CD4-positive, alpha-beta T cell treated with Interleukin-1 beta for 1 hour (primary cell): ENCODE measurements at places on chromosomes 6 and 20.

GRCh38 chr6:134888316-134888715, 61.6 kb downstream of the ALDH8A1 start:
- no peak for DNase-seq

GRCh38 chr6:26280407-26280806, 84.6 kb upstream of the BTN3A2 start:
- DNase-seq = no peak

GRCh38 chr20:45470262-45470931, 844 bp downstream of the WFDC2 start:
- no peak for DNase-seq

DNA sequence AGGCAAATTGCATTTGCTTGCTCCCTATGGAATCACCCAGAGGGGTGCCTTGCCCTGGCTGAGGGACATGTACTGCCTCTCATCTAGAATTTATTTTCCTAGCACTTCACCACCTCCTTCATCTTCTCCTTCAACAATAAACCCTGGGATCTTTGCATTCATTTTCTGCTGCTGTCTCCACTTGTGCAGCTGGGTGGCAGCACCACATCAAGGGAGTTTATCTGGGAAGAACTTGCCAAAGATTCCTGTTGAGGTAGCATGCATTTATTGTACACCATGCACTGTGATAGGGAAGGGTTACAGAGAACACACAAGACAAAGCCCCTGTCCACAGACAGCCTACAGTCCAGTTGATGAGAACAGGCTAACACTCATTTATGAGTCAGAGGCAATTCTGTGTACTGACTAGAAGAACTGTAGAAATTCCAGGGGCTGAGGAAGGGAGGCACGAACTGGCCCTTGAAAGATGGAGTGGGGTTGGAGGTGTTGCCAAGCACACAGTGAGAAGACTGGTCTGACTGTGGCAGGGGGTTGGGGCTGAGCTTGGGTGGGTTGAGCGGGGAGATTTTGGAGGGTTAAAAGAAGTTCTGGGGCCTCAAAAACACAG, 17.5 kb downstream of the C20orf173 start:
- DNase-seq = no peak

DNA sequence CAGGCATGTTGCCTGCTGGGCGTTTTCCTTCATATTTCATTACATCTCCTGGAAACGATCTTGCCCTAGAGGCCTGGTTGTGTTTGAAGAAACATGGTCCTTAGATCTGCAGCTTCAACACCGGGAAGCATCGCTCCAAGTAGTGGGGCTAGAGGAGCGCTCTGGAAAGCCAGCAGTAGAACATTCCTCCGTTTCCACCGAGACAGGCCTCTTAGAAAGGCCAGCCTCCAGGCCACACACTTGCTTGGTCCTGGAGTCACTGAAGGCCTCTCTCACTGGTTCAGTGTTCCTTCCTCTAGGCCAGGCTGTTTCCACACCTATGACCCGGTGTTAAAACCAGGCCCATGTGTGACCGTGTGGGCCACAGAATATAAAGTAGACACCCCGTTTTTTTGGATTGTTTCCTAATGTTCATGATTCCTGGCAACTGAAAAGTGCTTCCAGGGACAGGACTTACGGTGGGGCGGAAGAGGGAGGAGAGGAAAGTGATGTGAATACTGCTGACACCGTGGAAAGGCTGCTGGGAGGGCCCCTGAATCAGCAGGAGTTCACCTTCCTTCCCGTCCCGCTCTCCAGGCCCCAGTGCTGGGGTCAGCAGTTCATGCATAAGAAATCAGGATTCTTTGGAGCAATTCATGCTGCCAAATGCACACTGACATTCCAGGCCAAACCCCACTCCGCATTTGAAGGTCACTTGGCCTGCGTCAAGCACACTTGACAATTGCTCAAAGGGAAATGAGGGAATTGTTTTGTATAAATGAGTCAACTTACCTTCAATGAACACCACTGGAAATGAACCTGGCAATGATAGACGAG, 83.8 kb downstream of the IYD start:
- DNase-seq = no peak

- no peak for DNase-seq
These were observed 299.1 kb upstream of the PRDM1 start for GRCh38 chr6:105786890-105787655.

DNA sequence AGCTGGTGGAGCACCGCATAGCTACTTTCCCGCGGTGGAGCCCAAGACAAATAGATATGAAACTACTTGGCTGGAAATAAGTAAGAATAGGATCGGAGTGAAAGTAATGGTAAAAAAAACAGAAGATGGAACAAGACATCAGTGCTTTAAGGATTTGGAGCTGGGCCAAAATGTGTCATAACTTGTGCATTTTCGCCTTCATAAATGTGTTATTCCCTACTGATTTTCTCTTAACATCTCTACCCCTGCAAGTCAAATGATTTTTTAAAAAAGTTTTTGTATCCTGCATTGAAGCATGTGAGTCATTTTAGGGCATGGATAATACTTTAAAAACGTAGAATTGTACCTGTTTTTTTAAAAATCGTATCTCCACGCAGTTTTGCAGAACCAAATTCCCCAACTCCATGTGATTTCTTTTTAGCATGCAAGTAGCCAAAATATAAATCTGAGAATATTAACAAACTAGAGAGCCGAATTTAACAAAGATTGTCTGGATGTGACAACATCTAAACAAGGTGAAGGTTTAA, 882 bp upstream of the FAM184A start:
- DNase-seq = no peak

- DNase-seq = no peak
These were observed 63.7 kb downstream of the RBL1 start for GRCh38 chr20:37032077-37032476.

- no peak for DNase-seq
These were observed 20.7 kb upstream of the HEY2 start for GRCh38 chr6:125728739-125729138.

DNA sequence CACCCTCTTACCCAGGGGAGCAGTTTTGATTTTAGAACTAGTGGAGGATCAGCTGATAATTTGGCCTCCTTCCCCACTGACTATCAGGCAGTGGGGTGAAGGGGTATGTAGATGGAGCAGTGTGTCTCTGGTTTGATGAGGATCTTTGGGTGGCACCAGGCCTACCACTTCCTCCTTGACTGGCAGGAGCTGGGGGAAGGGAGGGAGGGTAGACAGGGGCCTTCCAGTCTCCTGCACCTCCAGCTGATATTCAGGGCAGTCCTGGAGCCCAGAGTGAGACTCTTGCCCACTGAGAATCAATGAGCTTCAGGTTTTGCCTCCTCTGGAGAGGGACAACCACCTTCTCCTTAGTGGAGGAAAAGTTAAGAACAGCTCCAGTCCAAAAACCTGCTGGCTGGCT, 3.2 kb downstream of the DEF6 start:
- peak; percentile 65 for DNase-seq

GRCh38 chr6:148653138-148653776, 93.6 kb upstream of the UST start:
- DNase-seq = no peak

DNA sequence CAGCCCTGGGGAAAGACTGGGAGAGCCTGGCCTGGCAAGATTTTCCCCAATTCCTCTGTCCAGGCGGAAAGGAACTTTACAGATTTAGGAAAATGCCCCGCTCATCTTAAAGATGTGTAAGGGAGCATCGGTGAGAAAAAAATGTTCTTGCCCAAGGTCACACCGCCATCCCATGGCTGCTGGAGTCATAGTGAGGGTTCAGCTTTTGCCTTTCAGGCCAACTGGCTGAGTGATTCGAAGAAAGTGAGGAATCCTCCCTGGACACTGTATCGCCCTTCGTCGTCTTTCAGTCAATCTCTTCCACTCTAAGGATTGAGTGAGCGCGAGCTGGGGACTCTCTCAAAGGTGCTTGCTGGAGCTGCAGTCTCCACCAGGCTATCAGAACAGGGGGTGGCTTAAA, 1.4 kb downstream of the WFDC2 start:
- DNase-seq = no peak

GRCh38 chr20:37406010-37406998, 60.4 kb downstream of the SRC start:
- DNase-seq = no peak

DNA sequence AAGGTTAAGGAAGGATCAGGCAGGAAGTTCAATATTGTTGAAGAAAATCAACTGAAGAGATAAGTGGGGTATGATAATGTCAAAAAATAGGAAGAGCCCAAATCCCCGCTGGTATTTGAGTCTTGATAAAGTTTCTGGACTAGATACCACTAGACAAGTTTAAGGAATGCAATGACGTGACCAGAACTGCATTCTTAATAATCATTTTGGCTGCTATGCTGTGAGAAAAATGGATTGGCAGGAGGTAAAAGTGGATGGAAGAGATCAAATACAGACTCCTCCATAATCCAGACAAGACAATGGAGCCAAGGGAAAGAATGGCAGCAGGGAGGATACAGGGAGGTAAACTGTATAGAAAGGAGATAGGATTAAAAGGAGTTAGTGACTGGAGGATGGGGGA, 128.2 kb downstream of the COL12A1 start:
- no peak for DNase-seq

GRCh38 chr6:165647041-165647440, 16.0 kb downstream of the PDE10A start:
- DNase-seq = no peak

- DNase-seq = no peak
These were observed 69.5 kb downstream of the CSE1L start for GRCh38 chr20:49115564-49115963.

DNA sequence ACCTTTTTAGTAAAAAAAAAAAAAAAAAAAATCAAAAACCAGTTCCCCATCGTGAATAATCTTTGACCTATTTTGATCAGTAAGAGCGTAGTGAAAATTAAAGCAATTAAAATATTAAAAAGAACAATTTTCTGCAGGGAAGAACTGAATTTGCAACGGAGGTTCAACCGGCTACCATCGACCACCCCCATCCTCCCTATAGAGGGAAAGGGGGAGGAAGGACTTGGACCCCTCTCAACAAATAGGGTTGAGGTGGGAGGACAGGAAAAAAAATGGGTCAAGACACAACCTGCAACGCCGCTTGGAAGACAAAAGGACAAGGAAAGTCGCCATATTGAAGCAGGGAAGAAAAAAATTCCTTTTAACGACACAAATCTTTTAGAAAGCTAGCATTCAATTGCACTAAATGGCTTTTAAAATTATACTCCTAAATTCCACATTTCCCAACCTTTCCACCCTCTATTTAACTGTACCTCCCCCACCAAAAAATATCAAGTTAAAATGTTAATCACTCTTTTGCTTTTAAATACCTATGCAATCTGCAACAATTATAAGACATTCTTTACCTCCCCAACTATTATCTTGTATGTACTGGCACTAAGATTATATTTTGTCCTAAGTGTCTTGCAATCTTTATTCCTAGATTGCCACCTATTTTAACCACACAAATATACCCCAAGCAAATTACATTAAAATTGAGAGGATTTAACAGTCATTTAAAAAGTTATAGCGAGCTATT, 1.7 kb downstream of the PPP1R10 start:
- DNase-seq = peak; percentile 51

- DNase-seq = no peak
These were observed 292.0 kb downstream of the ALDH8A1 start for GRCh38 chr6:134657751-134658527.

- DNase-seq = peak; percentile 2
These were observed 31.5 kb upstream of the TGM2 start for GRCh38 chr20:38196592-38196991.

- no peak for DNase-seq
These were observed 501.3 kb downstream of the CD83 start for GRCh38 chr6:14618759-14619418.

- DNase-seq = no peak
These were observed 45.9 kb downstream of the EBF4 start for GRCh38 chr20:2738331-2739041.

GRCh38 chr6:39204646-39205244, 24.5 kb downstream of the KCNK5 start:
- DNase-seq = no peak

DNA sequence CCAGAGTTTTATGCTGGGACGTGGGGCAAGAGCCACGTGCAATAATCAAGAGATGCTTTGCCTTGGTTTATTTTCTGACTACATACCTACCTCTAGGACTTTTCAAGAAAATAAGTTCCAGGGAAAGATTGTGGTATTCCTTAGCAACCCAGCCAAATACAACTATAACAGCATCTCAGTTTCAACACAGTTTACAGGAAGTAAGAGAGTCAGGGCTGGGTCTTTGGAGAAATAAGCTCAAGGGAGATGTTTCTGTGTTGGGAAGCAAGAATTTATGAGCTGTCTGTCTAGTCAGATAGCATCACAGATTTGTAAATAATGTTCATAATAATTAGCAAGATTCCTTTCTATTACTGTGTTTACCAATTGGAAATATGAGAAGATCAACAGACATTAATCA, 35.1 kb downstream of the MAP3K5 start:
- no peak for DNase-seq

GRCh38 chr6:154683756-154684523, 49.3 kb upstream of the SCAF8 start:
- no peak for DNase-seq

- no peak for DNase-seq
These were observed 42.7 kb upstream of the EZR start for GRCh38 chr6:158861686-158862381.

- no peak for DNase-seq
These were observed 165.3 kb downstream of the ZDHHC14 start for GRCh38 chr6:157546321-157546720.

DNA sequence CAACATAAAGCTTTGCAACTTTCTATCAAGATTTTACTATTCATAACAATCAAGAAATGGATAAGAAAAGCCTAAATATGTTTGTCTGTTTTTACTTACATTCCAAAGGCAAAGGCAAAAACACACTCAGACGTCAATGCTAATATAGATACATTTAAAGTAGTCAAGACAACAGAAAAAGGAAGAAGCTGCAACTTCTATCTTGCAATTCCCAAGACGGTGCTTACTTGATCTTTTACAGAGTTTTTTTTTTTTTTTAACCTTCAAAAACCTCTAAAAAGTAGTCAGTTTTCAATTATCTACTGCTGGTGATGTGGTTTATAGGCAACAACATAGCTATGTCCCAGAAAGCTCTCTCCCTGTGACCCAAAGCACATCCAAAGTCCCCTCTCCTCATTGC, 58.1 kb downstream of the EPB41L2 start:
- DNase-seq = no peak

GRCh38 chr20:4449957-4450715, 271.6 kb upstream of the PRND start:
- DNase-seq = no peak

- no peak for DNase-seq
These were observed 150.8 kb downstream of the PRL start for GRCh38 chr6:22145823-22146677.
